ENCODE measurements at places on chromosomes 7 and 10. TPM values are rescaled to one million over a fixed set of nuclear protein-coding genes. Genes with fewer than 3 reads are reported as not detected.

The OPALIN gene
- not detected for total RNA-seq

The GLCCI1 gene
- total RNA-seq = 6.0 TPM

The ADAMTS14 gene
- under 0.01 TPM for total RNA-seq

The CALML3 gene
- not detected for total RNA-seq

Data from melanocyte of skin (primary cell).